ENCODE measurements at places on chromosomes 2 and 18.

GRCh38 chr2:37644191-37644590 lies 27.3 kb downstream of the CDC42EP3 start:
- no peak for DNase-seq

- no peak for DNase-seq
Observed at GRCh38 chr2:178806543-178806942, 680 bp downstream of the TTN start.

DNA sequence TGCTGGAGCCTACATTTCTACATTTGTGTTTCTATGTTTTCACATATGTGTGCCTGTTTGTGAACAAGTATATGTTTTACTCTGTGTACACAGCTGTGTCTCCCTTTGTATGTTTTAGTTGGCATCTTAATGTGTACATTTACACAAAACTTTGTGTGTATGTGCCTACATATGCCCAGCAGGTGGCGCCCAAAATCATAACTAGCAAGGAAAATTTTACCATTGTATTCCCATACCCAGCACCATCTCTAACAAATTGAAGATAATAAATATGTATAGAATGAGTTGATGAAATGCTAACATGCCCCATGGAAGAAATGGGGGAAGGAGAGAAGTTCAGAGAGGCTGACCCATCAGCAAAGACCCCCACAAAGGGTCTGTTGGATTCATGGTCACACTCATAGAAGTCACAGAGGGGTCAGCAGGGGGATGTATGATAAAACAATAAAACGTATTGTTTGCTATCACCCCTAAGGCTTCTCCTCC lies 48.1 kb downstream of the PKDCC start:
- DNase-seq, result no peak

- DNase-seq, result no peak
Observed at GRCh38 chr2:47737-48136, 1.4 kb upstream of the FAM110C start.

DNA sequence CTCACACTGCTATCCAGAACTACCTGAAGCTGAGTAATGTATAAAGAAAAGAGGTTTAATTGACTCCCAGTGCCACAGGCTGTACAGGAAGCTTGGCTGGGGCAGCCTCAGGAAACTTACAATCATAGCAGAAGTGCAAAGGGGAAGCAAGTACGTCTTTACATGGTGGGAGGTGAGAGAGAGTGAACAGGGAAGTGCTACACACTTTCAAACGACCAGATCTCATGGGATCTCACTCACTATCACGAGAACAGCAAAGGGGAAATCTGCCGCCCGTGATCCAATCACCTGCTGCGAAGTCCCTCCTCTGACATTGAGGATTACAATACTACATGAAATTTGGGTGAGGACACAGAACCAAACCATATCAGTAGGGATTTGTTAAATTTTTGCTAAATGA lies 150.4 kb upstream of the NXPH2 start:
- no peak for DNase-seq

- no peak for DNase-seq
Observed at GRCh38 chr2:199984159-199984558, 28.8 kb downstream of the MAIP1 start.

- no peak for DNase-seq
Observed at GRCh38 chr2:96869281-96869821, 529 bp downstream of the SEMA4C start.

DNA sequence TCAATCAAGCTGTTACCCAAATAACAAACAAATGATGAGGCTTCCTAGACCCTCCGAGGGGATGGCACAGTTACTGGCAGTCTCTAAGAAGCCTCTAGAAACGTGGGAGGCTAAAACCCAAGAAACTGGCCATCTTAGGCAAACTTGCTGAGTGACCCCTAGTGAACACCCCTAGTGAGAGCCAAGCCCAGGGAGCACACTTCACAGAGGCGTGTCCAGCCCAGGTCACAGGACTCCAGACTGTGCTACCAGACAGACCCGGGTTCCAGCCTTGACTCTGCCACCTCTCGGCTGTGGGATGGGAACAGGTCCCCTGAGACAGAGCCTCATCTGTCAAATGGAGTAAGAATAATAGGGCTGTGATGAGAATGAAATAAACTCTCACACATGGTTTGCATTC lies 83.5 kb upstream of the ASAP2 start:
- no peak for DNase-seq

- DNase-seq, result no peak
Observed at GRCh38 chr18:48181087-48181823, 227.9 kb downstream of the ZBTB7C start.

DNA sequence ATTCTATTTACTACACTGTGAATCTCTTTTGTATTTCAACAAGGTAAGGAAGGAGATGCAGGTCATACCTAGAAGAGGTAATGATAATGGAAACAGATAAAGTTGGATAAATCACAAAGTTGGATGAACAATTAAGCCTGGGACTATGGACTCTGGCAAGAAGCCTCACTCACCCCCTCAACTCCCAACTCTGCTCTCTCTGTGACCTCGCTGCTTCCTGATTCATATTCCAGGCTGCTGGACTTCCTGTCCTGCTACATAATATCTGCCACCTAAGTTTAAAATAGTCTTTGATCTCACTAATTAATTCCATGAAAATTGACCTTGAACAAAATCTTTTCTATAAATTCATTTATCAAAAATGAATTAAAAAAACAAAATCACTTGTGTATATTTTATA lies 215.3 kb downstream of the CALCRL start:
- DNase-seq, result no peak

DNA sequence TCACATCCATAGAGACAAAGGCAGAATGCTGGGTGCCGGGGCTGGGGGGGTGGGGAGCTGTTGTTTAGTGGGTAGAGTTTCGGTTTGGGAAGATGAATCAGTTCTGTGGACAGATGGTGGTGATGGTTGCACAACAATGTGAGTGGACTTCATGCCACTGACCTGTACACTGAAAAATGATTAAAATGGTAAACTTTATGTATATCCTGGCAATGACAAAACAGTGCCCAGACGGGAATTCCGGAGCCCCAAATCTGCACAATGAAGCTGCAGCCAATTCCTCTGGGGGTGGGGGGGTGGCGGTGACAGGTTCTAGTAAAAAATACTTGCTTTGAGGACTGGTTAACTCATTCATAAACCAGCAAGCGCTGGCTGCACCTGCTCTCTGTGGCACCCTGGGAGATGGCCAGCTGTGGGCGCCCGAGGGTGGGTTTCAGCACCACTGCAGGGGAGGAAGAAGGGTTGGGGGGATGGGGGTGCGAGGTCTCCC lies 81.8 kb upstream of the HPCAL1 start:
- no peak for DNase-seq
